T1000 (cell line): ENCODE measurements at places on chromosomes 11 and 22.

DNA sequence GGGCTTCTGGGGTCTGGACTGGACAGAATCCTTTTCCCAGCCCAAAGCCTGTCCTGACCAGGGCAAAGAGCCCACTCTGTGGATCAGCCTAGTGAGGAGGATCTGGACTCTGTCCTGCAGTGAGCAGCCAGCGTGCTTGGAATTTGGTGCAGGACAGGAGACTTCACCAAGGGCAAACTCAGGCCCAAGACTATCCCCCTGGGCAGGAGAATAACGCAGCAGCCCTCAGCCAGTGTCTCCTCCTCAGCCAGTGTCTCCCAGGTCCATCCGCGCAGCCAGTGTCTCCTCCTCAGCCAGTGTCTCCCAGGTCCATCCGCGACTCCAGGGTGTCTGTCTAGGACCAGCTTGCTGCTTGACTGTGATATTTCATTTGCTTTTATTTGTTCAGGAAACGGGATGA lies 1334.0 kb downstream of the TBC1D22A start:
- DNase-seq: no peak

GRCh38 chr22:46696614-46697013 lies 41.4 kb downstream of the CERK start:
- DNase-seq: no peak

- no peak for DNase-seq
These were observed 2.1 kb upstream of the VPREB1 start for GRCh38 chr22:22242488-22242887.

DNA sequence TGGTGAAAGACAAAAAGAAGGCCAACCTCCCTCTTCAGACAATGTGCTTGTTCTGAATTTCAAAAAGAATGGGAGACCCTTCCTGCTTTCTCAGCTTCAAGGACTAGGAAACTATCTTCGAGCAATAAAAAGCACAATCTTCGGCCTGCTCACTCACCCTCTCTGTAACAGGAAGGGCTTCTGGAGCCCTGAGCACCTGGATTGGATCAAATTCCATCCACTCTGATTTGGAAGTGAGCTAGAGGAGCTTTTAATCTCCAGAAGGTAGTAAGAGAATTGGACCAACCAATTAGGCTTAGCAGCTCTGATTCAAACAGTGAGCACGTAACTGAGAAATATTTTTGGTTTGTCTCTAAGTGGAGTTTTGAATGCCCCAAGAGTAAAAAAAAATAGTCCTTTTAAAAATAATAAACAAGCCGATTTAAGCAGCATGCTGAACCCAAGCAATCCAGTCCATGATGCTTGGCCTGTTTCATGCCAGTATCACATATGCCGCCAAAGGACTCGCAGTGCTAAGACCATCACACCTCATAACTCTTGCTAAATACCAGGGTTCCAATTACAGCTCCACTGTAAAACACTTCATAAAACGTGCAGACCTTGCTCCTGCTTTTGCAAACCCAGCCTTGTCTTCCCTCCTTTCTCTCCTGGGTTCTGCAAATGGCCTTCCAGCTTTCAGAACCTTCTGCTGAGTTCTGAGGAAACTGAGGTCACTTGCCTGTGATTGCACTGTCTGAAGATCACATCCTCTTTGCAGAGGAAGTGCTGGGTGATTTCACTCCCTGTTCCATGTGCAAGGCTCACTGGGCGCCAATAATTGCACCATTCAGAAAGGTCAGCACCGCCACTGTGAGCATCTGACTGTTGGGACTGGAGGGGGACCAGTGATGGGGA lies 74.4 kb downstream of the SLC1A2 start:
- DNase-seq: no peak

DNA sequence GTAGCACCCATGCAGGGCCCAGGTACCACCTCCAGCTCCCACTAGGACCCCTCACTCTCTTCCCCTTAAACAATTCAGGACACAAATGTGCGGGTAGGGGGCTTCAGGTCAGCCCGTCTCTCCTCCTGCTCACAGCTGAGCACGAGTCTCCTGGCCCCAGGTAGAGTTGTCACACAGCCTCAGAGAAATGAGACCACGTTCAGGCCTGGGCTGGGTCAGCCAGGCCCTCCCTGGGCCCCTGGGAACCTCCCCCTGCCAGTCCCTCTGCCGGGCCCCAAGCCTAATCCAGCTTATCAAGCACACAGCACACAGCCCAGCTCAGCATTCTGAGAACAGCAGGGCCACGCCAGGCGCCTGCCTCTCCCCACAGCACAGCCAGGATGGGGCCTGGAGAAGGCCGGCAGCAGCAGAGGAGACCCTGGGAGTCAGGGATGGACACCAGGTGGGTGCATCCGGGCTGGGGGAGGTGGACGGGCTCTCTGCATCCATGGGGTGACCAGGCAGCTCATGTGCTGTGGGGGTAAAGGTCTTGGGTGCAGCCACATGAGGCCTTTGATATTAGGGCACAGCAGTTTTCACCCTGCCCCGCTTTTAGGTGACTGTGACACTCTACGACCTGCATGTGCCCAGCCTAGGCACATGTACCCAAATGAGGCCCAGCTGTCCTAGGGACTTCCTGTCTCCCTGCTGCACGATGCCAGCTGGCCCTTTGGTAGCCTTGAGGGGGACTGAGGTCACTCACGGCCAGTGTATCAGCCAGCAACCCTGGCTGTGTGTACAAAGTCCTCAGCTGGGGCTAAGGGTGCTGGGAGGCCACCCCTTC lies 87.0 kb downstream of the MORC2 start:
- DNase-seq: no peak

- DNase-seq: no peak
These were observed 192.0 kb upstream of the NAV2 start for GRCh38 chr11:19520681-19521080.

GRCh38 chr22:20497426-20497825 lies 1.8 kb upstream of the KLHL22 start:
- DNase-seq: no peak

DNA sequence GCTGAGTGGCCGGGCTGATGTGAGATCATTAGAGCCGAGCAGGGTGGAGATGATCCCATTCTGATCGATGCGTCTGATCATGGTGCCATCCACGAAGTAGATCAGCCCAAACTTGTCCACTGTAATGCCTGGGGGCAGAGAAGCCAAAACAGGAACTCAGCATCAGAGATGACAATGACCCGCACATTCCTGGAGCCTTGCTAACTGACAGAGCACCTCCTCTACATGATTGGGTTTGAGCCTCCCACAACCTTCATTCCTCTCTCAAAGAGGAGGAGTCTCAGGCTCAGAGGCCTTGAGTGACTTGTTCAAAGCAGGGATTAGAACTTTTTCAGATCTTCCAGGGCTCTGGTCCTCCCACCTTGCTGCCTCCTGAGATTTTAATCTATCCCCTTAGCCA lies 133.7 kb upstream of the NARS2 start:
- DNase-seq: peak; percentile 7

- DNase-seq: no peak
These were observed 51.9 kb upstream of the ALX4 start for GRCh38 chr11:44361813-44362212.

DNA sequence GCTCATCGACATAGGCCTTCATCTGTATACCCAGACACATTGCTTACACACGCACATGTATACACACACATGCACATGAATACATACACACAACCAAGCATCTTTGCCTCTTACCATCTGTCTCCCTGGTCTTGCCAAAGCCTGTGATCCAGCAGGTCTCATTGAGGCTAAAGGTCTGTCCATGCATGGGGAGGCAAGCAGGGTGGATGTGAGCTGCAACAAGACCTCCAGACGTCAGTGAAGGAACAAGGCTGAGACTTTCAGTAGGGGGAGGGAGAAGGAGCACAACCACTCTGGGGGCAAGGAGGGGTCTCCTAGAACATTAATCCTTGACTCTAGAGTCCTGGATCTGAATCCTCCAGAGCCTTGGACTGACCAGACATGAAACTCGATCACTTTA lies 23.7 kb downstream of the TMPRSS13 start:
- no peak for DNase-seq

DNA sequence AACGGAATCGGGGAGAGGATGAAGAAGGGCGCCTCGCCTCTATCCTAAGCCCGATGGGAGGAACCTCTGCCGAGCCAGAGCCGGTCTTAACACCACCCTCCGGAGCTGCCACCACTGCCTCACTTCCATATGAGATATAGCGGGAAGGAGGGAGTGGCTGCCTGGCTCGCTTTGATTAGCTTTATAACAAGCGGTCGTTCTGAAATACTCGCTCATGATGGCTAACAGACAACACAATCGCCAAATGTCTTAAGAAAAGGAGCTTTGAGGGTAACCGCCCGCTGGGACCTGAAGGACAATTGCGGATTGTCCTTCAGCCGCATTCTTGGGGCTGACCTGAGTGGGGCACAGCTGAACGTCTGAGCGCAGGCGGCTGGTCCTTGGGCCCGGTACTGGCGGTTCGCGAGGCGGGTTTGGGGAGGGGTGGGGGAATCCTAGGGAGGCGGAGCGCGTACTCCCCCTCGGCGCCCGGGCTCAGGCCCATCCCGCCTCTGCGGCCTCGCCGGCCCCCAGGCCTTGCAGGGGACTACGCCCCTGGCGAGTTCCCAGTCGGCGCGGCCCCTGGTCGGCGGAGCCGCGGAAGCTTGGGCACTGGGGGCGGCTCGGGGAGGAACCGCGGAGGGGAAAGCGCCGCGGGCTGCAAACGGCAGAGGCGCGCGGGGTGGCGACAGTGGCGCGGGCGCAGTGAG lies at the start of gene PLAAT5:
Gene PLAAT5 (minus strand): TSS at position 617 of the 689 bp plus-strand sequence. CDS start 133 bp downstream, at position 484.
- no peak for DNase-seq

- DNase-seq: no peak
These were observed 2.6 kb upstream of the SLC22A24 start for GRCh38 chr11:63146581-63146980.

GRCh38 chr22:27684901-27685300 lies 116.7 kb downstream of the MN1 start:
- no peak for DNase-seq

- DNase-seq: no peak
These were observed 18.1 kb upstream of the INCENP start for GRCh38 chr11:62105667-62106191.

DNA sequence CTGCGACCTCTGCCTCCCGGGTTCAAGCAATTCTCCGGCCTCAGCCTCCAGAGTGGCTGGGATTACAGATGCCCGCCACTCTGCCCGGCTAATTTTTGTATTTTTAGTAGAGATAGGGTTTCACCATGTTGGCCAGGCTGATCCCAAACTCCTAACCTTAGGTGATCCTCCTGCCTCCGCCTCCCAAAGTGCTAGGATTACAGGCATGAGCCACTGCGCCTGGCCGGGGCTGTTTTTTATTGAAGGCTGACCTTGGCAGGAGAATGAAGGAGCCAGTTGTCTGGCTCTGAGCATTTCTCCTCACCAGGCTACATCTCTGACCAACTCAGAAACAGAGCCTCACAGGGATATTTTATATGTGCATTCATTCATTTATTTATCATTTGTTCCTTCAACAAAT lies 2.3 kb downstream of the KIAA1671 start:
- DNase-seq: no peak

DNA sequence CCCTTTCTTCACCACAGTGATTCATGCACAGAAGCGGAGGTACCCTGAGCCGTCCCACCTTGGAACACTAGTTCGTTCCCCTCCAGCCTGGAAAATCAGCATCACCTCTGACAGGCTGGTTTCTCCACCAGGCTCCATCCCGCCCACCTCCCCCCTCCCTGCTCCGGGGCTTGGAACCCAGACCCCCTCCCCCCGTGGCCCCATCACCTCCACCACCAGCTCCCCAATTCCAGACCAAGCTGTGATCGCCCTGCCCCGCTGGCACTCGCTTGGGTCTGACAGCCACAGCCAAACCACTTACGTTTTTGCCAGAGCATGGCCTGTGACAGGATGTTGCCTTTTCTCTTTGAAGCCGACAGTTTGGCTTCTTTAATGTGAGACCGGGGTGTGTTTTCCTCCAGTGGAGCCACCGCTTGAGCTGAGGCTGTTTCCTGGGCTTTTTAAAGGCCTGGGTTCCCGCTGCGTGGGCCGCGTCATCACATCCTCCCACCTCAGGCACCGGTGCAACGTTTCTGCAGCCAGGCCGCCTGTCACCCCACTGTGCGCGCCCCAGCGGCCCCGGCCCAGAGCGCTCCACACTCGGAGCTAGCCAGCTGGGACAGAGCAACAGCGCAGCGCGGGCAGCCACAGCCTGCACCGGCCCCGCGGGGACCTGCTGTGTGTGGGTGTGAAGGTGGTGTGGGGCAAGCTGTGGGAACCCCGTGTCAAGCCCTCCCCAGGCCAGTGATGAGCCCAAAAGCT lies at the start of gene POU2AF1:
Gene POU2AF1 (minus strand): TSS at position 415 of the 741 bp plus-strand sequence. CDS start 98 bp downstream, at position 317.
- DNase-seq: no peak

- DNase-seq: no peak
These were observed 551.0 kb downstream of the OPCML start for GRCh38 chr11:132981131-132981956.

GRCh38 chr11:88332851-88333250 lies 4.7 kb downstream of the CTSC start:
- DNase-seq: no peak

GRCh38 chr11:103650330-103650729 lies 386.1 kb upstream of the DDI1 start:
- DNase-seq: no peak

DNA sequence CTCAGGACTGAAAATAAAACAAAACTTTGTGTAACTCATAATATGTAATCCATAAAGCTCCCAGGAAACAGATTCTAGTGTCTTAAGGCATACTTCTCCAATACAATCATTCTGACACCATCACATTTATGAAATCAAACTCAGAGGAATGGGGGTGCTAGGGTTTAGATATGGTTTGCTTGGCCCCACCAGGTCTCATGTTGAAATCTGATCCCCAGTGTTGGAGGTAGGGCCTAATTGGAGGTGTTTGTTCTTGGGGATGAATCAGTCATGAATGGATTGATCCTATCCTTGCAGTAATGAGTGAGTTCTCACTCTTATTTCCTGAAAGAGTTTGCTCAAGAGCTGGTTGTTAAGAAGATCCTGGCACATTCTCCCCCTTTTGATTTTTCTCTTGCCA lies 380.9 kb downstream of the ETS1 start:
- DNase-seq: no peak

DNA sequence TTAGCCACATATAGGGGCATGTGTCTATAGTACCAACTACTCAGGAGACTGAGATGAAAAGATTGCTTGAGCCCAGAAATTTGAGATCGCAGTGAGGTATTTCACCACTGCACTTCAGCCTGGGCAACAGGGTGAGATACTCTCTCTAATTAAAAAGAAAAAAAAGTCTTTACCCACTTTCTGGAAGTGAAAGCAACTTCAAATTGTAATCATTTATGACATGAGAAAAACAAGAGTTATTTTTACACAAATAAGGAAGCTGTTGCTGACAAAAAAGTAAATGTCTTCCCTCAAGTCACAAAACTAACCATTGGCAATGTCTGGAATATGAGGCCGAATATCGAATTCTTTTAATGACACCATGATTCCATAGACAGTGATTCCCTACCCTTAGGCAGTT lies 71.4 kb downstream of the GLYATL1 start:
- DNase-seq: no peak
